ENCODE measurements at places on chromosomes 1 and 21.

GRCh38 chr1:95094923-95095322, 22.2 kb upstream of the ALG14 start:
- DNase-seq = no peak

DNA sequence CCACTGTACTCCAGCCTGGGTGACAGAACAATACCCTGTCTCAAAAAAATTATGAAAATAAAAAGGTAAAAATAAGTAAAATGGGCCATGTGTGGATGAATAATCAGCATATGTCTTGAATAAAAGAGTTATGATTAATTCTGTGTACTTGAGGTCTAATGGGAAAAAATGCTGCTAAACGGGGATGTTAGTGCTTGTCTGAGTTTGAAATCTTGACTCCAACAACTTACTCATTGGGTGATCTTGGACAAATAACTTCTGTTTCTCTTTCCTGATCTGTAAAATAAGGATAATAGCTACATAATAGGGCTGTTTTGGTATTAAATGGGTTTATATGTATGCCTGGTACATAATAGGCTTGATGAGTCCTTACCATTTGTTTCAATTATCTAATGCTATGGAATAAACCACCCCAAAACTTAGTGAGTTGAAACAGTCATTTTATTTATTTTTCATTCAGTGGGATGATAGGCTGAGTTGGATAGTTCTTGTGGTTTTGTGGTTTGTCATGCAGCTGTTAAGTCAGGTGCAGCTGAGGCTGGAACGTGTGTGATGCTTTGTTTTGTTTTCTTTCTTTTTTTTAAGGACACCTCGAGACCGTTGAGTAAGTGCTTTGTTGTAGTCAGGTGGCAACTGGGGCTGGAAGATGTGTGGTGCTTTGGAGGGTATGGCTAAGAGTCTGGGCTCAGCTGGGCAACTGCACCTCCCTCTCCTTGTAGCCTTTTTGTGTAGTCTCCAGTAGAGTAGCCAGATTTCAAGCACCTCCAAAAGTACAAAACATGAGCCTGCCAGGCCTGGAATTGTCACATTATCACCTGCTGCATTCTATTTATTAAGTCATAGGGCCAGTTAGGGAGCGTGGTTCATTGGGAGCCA, 4.9 kb downstream of the MDM4 start:
- DNase-seq = peak; percentile 78

- no peak for DNase-seq
Measured at GRCh38 chr1:14602136-14602535, 3.7 kb downstream of the KAZN start.

DNA sequence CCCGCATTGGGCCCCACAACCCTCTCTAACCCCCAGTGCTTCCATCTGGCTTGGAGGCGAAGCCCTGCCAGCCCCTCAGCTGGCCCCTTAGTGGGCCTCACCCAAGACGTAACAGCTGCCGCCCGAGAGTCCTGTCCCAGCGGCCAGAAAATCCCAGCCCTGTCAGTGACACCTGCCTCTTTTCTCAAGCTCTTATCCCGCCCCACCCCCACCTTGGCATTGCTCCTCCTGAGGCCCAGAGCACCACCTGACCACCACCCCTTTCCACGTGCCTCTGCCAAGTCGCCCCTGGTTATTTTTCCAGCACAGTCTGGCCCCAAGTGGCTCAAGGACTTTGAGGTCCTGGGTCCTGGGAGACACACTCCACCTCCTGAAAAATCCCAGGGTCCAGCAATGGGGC, 5.9 kb upstream of the CTRC start:
- DNase-seq = peak; percentile 6

DNA sequence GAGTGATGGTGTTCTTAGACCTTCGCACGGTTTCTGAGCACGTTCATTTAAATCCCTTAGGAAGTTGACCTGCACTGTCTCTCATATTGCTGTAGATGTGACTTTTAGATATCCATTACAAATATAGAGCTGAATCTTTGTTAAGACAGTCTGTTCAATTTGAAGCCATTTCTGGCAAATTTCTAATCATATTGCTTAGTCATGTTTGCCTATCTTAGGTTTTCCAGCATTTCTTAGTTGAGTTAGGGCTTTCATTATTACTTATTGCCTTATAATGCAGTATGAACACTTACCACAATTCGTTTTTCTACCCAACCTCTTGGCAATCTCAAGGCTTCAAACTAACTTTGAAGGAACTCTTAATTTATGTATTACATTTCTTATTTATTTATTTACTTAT, 78.5 kb upstream of the PGD start:
- DNase-seq = no peak

DNA sequence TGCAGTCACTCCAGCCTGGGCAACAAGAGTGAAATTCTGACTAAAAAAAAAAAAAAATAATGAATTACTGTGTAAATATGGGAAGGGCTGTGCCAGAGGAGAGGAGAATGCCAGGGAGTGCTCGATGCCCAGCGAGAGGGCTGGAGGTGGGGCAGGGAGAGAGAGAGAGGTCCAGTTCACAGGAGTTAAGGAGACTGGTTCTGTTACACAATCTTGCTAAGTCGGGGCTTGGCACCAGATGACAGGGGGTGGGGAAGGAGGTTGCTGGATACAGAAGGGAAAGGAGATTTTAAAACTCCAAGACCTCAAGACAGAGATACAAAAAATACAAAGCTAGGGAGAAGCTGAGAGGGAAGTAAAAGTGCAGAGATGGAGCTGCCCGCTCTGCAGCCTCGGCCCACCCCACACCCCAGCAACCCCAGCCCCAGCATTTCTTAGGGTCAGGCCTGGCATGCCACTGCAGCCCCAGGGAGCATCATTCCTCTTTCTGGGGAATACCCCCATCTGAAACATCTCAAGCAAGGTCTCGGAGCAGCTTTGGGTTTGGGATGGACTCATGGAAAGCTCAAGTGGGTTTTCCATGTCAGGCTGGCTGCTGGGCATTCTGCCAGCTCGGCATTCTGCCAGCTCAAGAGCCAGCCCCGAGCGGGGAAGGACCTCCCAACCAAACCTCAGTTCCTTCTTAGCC, 991 bp downstream of the SELENBP1 start:
- DNase-seq = no peak

- no peak for DNase-seq
Measured at GRCh38 chr1:47834326-47834725, 162.9 kb downstream of the TRABD2B start.

DNA sequence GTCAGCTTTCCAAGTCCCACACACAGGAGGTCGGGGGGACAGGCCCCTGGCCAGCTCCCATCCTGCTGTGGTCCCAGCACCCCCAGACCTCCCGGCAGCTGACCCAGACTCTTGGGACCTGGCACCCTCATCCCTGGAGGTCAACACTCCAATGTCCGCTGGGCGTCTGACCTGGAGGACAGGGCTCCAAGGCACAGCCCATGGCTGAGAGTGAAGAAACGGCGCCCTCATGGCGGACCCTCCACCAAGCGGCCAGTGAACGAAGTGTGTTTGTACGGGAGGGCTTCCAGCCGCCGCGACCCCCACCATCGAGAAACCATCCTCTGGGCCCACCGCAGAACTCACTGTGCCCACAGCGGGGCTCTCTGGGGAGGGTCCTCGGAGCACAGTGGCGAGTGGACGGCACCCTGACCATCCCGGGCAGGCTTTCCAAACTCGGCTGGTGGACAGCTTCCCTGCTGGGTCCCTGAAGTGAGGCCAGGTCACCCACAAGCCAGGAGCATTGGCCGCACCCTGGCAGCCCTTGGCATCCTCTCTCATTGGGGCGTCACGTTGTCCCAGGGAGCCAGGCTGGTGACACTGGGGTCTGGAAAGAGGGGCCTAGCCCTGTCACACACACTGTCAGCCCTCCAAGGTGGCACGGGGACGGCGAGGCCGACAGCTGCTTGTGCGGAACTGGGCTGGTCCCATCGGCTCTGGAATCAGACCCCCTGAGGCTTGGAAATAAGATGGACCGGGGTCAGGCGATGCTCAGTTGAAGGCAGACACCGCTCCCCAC, 47.8 kb upstream of the COL6A2 start:
- no peak for DNase-seq

DNA sequence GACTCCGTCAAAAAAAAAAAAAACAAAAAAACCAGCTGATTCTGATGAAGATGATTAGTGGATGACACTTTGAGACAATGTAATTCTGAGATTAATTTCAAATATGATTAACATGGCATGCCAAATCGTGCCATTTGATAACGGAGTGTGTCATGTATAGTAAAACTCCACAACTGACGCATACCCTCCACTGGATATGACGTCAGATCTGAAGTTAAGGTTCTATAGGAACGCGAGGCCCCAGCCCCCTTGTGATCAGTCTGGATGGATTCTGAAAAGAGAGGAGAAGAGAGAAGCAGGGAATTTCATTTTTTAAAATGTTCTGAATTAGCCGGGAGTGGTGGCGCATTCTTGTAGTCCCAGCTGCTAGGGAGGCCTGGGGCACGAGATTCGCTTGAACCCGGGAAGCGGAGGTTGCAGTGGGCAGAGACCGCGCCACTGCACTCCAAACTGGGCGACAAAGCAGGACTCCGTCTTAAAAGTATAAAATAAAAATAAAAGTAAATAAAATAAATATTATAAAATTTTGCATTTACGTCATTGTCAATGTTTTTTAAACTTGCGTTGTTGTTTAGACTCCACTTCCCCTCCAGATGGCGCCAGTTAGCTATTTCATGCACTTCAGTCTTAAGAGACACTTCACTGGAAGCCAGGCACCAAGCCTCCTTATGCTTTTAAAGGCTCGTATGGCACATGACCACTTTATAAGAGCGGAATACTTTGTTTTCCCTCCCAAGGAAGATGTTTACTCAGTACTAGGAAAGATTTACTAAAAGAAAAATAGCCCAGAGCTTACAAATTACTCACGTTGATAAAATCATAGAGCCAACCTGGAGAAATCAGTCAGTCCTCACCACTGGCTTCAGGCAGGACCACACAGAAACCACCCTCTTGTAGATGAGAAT, 65.5 kb downstream of the UBE2U start:
- DNase-seq = peak; percentile 62

DNA sequence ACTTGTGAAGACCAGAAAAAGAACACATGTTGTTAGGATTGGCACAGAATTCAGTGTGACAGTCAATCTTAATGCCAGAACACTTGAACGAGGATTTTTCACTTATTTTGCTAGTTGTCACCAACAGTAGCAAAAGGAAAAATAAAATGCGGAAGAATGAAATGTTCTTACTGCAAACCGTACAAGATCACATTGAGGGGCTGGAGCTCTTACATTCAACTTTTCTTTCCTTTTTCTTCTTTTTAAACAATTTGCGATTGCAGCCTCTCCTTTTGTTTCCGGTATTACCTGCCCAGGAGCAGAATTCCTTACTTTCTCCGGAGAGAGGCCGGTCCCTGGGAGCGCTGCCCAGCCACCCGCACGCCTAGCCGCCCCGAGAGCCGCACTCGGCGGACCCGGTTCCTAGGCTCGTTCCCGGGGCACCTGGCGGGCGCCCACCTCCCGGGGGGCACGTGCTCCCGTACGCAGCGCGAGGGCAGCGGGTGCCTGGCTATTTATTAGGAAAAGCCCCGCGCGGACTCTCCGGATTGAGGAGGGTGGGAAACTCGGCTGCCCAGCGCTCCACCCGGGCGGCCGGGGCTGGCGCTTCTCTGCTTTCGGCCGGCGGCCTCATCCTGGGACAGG, 1.2 kb upstream of the CAMTA1 start:
- no peak for DNase-seq

DNA sequence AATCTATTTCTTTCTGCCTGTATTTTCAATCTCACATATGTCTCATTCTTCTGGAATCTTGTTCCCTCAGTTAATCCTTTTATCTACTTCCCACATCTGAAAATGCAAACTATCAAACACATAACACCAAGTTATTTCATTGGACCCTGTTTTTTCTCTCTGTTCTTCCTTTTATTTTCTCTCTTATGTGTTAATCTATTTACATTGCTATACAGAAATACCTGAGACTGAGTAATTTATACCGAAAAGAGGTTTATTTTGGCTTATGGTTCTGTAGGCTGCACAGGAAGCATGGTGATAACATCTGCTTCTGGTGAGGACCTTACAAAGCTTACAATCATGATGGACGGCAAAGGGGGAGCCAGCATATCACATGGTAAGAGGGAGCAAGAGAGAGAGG, 247.6 kb downstream of the TGFB2 start:
- no peak for DNase-seq

- no peak for DNase-seq
Measured at GRCh38 chr1:79104617-79105016, 98.1 kb upstream of the ADGRL4 start.

DNA sequence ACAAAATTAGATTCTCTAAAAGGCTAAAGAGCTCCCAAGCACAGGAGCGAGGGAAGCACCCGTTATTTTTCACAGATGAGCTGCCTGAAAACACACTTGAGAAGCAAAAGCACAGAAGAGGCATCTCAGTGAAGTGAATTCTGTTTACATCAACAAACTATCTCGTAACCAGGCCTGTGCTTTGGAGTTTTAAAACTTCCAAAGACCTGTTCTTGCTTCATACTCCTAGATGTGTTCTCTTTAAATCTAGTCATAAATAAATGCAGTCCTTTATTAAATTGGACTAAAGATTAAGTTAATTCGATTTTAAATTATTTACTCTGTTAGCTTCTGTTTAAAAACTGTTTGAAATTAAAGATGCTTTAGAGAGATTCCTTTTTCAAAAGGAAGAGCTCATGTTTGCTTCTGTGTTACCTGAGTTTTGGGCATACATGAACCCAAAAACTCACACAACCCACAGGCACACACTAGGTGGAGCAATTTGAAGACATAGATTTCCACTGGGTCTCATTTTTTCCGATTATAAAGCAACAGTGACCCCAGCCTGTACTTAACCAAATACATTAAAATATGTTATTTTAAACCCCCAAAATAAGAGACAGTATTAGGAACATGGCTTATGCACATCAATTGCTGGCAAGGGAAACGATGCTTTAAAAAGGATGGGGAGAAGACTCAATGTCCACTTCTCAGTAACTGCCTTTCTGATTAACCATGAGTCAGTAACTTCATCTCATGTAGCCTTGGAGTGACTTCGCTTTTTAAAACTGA, 648.2 kb downstream of the SMYD3 start:
- no peak for DNase-seq

GRCh38 chr21:34187935-34188334, 114.6 kb downstream of the MRPS6 start:
- DNase-seq = no peak

Data from CD4-positive, alpha-beta T cell treated with Interleukin-4 for 1 hour (primary cell).